NCI-H345 (cell line): ENCODE measurements at places on chromosomes 1 and 21.

- DNase-seq = no peak
Measured at GRCh38 chr1:116521186-116521585, 49.6 kb downstream of the CD58 start.

GRCh38 chr1:172928412-172928811 lies 122.3 kb downstream of the TNFSF18 start:
- DNase-seq = no peak

DNA sequence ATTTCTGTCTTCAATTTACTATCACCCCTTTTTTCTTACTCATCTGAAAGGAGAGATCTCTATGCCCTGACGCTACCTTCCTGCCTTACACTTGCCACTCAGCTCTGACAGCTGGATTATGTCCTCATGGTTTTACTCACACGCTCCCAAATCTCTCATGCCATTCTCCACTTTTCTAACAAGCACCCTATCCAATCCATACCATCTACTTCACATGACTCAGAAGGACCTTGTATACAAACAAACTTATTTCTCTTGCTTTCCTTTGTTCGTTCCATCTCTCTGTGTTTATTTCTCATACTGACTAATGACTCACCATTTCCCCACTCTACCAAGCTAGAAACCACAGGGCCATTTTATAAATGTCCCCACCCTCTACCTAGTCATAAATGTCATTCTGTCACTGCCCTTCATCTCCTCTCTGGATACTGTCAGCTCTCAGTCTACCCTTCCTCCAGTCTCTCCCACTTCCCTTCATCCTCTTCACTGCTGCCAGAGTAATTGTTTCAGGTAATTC lies 87.3 kb downstream of the USP24 start:
- DNase-seq = no peak

GRCh38 chr1:53755874-53756273 lies 16.9 kb upstream of the GLIS1 start:
- DNase-seq = no peak

GRCh38 chr1:147214842-147215539 lies 10.1 kb downstream of the FMO5 start:
- no peak for DNase-seq

DNA sequence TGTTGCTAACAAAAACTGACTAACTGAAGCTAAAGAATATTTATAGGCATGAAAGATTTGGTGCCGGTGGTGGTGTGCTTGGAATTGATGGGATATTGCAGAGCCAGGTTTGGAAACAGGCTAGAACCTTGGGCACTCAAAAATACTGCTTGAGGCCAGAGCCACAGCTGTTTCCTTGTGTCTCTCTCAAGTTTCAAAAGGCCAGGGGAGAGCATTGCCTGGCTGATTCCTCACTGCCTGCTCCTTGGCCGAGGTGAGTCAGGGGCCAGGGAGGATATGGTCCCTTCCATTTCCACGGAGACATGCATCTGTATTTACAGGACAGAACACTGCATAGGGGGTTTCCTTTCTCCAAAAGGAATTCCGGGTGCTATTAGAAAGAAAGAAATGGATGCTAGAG lies 36.1 kb upstream of the IVNS1ABP start:
- DNase-seq = no peak
